Mesenchymal stem cell (in vitro differentiated cells and primary cell): ENCODE measurements at places on chromosomes 3 and 15.

- no peak for DNase-seq
Measured at GRCh38 chr3:168883145-168883544, 780.4 kb downstream of the MECOM start.

DNA sequence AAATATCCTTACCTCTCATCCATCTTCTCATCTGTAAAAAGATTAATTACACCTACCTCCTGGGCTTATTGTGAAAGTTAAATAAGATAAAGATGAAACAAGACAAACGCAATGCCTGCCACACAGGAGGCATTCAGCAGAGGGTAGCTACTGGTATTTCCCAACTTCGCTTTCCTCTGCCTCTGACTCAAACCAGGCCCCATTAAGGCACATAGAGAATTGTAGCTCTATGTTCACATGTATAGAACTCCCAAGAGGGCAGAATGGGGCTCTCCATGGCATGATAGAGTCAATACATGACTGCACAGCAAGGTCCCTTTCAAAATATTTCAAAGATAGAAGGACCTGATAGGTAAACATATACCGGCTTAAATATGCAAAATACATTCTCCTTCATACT is 1.4 kb downstream of the LYSMD2 start:
- peak; percentile 38 for DNase-seq

GRCh38 chr15:66006986-66007385 is 137.7 kb downstream of the RAB11A start:
- DNase-seq: peak; percentile 6

DNA sequence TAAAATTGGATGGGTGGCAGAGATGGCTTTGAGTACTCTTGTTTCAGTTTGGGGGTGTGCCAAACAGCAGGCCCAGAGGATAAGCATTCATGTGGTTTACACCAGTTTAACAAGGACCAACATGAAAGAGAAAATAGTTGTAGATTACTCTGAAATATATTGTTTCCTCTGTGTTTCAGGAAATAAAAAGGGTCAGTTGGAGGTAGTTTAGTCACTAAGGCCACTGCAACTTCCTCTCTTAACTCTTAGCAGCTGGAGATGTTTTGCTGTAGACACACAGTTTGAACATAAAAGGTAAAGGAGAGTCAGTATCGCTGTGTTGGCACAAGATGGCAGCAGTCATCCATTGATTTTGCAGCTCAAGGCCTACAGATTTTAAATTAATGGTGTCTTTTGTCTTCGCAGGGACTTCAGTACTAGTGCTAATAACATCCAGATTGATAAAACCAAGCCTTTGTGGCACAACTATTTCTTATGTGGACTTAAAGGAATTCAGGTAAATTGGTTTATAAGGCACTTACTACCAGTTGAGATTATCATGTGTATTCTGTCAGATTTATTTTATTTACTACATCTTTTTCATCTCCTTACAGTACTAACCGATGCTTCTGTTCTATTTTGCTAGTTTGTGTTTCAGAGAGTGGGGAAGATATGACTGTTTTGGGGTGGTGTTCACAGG is 65.5 kb downstream of the GALK2 start:
- peak; percentile 84 for DNase-seq

DNA sequence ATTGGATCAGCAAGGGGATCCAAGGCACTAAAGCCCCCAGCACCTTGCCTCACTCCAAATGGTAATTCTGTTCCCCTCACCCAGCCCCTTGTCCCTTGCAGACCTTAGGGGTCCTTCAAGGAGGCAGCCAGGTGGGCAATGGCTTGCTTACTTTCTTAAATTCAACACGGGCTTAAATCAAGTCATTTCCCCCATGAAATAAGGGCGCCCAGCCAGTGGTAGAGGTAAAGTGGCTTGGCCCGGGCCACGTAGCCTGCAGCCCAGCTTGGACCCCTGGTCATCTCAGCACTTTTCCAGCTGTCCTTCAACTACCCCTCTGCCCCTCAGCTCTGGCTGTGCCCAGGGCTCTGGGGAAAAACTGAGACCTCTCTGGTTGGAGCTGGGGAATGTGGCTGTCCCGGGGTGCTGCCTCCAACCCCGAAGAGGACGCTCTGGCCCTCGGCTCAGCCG is 1.2 kb downstream of the PSTPIP1 start:
- DNase-seq: no peak

GRCh38 chr3:44555723-44556122 is 730 bp downstream of the ZKSCAN7 start:
- DNase-seq: peak; percentile 16

DNA sequence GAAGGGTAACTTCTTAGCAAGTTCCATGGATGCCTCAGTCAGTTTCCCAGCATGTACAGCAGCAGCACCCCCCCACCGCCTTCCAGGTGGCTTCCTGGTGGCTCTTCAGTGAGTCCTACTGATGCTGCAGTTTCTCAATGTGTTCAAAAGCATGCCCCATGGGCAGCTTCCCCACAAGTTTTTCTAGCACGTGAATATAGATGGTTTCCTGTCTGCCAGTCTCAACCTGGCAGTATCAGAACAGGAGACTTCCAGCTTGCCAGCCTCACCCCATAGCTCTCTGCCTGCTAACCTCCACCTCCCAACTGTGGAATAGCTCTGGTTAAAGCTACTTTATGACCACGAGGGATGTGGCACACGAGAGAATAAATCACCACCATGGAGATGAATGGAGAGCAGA is 188.3 kb upstream of the SLCO3A1 start:
- no peak for DNase-seq

DNA sequence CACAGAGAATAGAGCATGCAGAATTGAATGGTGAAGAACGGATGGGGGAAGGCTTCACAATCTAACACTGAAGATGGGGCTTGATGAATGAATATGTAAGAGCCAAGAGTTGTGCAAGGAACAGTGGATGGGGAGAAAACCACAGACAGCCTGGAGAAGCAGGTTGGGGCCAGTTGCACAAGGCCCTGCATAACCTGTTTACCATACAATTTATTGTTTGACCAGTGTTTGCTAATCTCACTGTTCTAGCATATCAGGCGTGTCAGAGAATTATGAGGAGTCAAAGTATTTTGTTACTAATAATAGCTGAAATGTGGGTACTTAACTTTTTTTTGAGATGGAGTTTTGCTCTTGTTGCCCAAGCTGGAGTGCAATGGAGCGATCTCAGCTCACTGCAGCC is 36.4 kb downstream of the LINS1 start:
- no peak for DNase-seq

DNA sequence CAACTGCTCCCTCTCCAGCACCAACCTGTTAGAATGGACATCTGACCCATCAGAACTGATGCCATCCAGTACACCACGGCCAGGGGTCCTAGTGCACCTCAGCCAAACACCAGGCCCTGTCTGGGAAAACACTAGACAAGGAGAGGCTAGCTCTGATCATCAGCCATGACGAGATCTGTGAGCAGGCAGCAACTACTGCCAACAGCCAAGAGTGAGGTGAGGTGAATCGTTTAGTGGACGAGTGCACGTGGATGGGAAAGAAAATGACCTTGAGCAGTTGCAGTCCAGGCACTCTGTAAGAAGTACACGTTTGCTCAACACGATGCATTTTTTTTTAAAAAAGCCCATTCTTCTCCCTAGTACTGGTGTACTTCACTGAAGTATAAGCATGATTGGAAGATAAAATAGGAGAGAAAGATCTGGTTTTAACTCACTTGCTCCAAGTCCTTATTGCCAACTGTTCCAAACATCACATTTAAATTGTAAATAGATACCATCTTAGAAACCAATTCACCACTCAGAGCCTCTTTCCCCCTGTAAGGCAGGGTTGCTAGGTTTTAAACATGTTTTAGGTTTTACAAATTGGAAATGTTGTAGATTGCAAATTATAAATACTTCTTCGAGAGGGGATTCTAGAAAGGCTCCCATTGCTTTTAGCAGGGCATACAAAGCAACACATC is 5.7 kb downstream of the ST8SIA2 start:
- DNase-seq: no peak

DNA sequence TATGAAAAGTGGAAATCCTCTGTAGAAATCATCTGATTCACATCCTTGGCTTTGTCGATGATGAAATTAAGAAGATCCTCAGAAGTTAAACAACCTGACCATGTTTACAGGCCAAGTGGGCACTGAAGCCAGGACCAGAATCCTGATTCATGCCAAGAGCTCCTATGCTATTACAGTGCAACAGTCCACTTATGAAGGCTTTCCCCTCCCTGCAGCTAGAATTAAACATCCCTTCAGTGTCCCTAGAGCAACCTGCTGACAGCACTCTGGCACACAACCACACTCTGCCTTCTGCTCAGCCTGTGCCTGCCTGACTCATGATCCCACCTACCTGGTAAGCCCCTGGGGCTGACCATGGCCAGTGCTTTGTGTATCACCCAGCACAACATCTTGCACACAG is 33.8 kb downstream of the TXNRD3 start:
- DNase-seq: peak; percentile 42

GRCh38 chr3:35785234-35785888 is 146.0 kb downstream of the ARPP21 start:
- no peak for DNase-seq

GRCh38 chr15:52290800-52291199 is 4.8 kb downstream of the MYO5C start:
- no peak for DNase-seq

DNA sequence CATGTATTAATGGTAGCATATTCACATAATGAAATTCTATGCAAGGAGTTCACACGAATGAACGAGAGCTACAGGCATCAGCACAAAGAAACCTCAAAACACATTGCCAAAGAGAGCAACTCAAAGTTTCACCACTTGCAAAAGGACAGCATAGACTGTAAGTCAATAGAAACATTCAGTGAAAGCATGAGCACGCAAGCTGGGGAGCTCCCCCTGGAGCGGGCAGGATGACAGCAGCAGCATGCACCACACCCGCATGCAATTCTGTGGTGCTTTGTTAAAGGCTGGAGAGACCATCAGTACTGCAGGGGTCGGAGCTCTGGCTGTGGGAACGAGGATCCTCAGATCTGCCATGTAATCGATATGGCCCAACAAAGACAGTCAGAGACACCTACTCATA is 18.7 kb downstream of the OCA2 start:
- DNase-seq: no peak

GRCh38 chr3:195794708-195795107 is 17.0 kb downstream of the MUC4 start:
- DNase-seq: no peak

DNA sequence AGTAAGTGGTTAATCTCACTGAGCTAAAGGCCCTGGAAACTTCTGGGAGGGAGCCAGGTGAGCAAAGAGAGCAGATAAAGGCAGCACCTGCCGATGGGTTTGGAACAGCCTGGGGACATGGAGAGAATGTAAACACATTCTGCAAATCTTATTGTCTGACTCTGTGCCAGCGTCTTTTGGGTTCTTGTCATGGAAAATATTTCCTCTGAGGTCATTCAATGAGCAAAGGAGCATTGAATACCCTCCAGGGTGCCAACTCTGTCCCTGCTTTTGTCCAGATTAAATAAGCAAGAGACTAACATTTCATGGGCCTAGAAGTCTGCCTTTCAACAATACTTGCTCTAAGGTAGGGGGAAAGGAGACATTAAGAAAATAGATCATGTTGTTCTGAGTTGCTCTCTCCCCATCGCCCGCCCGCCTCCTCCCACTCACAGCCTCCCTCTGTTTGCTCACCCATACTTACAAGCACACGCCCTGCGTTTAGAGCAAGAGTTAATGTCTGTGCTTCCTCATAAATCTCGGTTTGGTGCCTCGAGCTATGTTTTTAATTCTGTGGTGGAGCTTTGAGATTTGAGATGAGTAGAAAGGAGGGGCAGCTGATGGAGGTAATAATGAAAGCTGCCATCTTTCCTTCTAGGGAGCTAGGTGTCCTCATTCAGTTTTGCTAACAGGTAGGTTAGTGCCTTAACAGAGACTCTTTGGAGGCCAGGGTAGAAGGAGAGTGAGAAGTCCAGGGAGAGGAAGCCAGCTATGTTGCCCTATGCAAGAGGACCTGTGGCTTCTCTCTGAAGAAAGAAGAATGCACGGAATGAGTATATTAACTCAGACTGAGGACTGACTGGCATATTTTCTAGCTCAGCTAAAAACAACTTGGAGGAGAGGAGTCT is 132.9 kb downstream of the TPRG1 start:
- DNase-seq: peak; percentile 9

- no peak for DNase-seq
Measured at GRCh38 chr3:35257641-35258040, 381.7 kb upstream of the ARPP21 start.

DNA sequence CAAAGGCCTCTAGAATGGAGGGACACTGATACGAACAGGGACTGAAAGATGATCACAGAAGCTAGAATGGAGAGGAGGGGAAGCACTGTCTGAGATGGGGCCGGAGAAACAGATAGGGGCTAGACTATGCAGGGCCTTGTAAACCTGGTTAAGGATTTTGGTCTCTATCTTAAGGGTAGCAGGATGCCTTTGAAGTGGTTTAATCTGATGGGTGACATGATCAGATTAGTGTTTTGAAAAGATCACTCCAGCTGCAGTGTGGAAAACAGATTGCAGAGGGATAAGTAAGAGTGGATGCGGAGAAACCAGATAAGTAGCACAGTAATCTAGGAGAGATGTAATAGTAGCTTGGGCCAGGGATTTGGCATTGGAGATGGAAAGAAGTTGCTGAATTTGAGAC is 108.1 kb downstream of the RSRC1 start:
- DNase-seq: no peak

DNA sequence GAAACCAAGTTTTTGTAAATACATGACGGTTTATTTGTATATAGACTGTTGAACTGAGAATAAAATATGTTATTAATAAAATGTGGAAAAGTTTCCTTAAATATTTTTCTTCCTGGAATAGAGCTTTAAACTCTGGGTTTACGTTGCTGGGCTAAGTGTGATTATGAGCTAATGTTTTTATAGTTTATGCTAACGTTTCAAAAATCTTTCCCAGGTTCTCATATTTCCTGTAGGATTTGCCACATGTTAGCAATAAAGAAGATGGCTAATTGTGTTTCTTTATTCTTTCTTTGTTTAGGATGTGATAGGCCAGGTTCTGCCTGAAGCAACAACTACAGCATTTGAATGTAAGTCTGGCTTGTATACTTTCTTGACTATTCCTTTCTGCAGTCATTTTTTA is 7.2 kb downstream of the MAP2K5 start:
- no peak for DNase-seq

- DNase-seq: no peak
Measured at GRCh38 chr3:8329598-8329997, 172.0 kb upstream of the LMCD1 start.

DNA sequence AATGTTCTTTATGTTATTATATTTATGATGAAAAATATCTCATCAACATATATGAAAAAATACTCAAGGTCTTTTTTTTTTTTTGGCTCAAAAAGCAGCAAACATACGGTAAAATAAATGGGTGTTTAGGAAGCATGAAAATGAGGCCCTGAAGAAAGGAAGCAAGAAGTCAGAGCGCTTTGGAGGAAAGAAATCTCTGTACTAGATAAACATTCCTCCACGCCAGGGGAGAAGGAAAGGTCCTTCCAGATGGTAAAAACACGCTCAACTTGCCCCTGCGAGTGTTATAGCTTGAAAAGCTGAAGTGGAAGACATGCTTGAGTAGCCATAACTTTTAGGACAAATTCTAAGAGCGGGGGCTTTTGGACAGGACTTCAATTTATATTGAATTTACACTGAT is 52.9 kb downstream of the FEM1B start:
- DNase-seq: no peak

DNA sequence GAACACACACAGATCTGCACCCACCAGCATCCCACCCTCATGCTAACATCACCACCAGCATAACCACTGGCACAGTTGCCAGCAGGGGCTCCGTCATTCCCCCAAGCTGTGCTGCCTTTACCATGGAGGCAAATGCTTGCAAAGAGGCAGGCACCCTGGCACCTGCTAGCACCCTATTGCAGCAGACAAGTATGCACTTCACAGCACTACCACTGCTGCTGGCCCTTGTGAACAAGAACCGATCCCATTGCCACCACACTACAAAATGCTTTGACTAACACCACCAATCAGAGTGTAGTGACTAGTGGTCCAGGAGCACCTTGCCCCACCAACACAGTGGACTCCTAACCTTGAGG is 862.2 kb upstream of the DPPA4 start:
- DNase-seq: no peak
